Glutamatergic neuron (in vitro differentiated cells): ENCODE measurements at places on chromosomes 3 and 15. TPM values are rescaled to one million over a fixed set of nuclear protein-coding genes. Genes with fewer than 3 reads are reported as not detected.

DNA sequence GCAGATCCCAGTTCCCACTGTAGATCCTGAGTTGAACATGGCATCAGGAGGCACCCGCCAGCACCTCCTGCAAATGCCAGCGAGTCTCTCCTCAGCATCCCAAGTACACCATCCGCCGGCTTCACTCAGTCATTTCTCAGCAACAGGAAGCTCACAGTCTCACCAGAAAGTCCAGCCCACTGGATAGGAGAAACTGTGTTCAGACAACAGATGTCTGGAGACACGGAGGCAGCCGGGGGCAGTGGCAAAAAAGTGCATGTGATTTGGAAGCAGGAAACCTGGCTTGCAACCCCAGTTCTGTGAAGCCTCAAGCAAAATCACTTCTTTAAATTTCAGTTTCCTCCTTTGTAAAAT lies 68.7 kb downstream of the SRGAP3 start:
- DNase-seq, result no peak

- no peak for DNase-seq
Measured at GRCh38 chr3:128009952-128010846, 42.0 kb upstream of the SEC61A1 start.

DNA sequence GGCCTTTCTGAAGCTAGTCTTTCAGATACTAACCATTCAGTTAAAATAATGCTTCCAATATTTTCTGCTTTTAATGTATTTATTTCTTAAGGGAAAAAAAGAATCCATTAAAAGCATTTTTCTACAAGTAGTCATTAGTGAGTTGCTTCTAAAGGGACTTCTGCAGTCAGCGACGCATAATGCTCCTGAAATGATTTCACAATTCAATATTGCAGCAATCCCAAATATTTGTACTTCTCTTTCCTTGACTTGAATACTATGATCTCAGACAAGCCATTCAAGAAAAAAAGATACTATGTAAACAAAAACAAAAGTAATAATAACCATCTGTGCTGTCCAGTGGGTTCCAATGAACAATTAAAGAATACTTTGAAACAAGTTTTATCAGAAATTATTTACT lies 681.0 kb downstream of the DIPK2A start:
- DNase-seq, result no peak

DNA sequence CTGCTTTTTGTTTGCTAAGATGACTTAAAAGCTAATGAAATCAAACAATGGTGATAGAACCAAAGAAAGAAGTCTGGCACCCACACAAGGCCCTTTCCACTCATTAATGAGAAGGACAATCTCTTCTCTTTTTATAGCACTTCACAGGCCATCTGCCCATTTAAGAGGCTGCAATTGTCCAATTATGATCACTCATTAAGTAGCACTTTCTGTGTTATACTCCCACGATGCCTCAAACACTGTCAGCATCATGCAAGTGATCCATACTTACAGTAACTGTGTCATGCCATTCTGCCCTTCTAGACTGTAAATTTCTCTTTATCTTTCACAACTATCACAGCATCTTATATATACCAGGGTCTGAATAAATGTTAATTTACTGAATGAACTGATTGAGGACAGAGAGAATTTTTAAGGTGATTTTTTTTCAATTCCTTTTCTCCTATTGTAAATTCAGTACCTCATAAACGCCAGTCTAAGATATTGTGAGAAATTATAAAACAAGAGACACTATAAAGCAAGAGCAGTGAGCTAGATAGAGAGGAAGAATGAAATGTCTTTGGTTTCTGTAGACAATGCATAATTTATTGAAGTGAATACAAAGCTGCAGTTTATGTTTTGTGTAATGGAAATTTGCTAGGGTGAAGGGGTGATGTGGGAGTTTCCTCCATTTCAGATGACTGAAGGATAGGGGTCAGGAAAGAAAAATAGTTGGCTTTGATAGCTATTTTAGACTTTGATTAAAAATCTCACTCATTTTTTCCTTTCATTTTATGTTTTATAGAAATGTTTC lies 17.3 kb downstream of the CD200 start:
- no peak for DNase-seq

DNA sequence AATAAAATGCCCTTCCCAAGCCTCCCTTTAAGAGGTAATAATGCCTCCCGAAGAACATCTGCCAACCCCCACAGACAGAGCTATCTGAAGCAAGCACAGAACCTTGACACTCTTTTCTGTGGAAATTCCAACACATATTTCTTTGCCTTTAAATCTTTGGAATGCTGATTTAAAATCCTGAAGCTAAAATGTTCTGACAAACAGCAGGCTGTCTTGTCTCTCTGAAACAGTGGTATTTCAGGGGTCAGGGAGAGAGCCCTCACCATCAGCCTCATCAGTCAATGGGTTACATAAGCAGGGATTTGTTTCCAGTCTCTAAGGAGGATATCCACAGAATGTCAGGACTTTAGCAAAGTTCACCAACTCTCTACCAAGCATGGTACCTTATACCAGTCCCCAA lies 27.8 kb upstream of the ARHGEF3 start:
- no peak for DNase-seq

DNA sequence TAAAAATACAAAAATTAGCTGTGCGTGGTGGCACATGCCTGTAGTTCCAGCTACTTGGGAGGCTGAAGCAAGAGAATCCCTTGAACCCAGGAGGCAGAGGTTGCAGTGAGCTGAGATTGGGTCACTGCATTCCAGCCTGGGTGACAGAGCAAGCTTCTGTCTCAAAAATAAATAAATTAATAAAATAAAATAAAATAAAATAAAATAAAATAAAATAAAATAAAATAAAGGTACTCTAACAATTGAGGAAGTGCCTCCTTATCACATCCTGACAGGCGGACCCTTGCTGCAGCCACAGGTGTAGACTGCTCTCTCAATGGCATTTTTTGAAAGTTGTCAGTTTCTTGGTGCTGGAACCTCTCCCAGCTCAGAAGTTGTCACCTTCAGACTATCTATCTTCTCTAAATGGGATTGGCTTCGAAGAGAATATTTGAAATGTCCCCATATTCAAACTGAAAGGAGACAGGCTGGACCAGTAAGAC lies 304.1 kb downstream of the RORA start:
- no peak for DNase-seq

- DNase-seq, result no peak
Measured at GRCh38 chr3:12518261-12519028, 26.9 kb downstream of the MKRN2OS start.

DNA sequence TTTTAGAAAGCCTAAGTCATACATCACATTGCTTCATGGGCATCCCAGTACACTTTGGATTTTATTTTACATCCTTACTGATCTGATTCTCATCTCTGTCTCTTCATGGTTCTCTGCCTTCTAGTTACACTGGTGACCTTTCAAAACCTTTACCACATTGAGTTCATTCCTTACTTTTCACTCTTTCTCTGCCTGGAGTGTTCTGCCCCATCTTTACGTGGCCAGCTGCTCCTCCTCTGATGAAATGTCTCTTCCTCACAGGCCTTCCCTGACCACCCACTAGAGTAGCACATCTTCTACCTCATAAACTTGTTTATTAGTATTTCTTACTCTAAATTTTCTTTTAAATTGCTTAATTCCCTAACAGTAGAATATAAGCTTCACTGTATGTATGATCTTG lies 17.7 kb downstream of the CTNNB1 start:
- DNase-seq, result no peak

DNA sequence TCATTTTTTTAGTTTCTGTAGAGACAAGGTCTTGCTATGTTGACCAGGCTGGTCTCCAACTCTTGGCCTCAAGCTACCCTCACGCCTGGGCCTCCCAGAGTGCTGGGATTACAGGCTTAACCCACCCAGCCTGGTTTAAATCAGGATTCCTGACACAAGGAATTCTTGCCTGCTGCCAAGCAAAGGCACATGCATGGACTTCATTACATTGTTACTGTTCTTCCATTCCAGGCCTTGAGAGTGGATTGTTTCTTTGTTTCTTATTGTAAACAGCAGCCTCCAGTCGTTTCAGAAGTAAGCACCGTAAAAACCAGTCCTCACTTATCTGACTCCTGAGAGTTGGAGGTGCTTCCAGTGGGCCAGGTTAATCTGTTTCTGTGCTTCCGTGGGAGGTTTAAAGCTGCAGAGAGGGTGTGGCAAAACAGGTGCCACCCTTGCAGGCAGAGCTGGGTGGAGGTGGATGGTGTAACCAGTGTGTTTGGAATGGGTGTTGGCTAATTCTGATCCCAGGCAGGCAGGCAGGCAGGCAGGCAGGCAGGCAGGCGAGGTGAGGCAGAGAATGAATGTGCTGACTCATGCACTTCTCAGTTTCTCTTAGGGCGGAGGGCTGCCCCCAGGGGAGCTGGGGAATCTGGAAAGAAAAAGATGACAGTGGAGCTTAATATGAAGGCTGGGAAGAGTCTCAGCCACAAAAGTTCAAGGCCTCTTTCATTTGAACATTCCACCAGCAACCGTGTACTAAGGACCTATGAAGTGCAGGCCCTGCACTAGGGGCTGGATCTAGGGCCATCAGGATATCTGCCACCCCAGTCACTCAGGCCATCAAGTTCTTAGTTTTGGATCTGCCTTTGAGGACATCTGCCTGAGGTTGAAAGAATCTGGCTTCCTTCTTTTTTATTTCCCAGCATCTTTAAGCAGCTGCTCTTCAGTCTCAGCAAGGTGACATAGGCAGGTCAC lies 37.0 kb upstream of the CDCP1 start:
- peak; percentile 45 for DNase-seq

GRCh38 chr15:48644467-48644826 lies 1.1 kb downstream of the FBN1 start:
- no peak for DNase-seq

DNA sequence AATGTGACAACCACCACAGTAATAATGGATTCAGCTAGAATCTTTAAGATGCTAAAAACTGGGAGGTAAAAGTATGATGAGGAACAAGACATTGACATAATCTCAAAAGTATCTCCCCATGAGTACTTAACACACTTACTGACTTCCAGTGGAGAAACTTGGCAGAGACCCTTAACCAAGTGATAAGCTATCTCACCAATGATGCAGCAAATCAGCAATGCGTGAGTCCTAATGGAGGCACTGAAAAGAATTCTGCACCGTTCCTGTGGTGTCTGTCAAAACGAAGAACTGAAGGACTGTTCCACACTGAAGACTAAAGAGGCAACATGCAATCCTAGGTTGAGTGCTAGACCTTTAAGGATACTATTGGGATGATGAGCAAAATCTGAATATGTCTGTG lies 67.9 kb upstream of the OCA2 start:
- DNase-seq, result no peak

DNA sequence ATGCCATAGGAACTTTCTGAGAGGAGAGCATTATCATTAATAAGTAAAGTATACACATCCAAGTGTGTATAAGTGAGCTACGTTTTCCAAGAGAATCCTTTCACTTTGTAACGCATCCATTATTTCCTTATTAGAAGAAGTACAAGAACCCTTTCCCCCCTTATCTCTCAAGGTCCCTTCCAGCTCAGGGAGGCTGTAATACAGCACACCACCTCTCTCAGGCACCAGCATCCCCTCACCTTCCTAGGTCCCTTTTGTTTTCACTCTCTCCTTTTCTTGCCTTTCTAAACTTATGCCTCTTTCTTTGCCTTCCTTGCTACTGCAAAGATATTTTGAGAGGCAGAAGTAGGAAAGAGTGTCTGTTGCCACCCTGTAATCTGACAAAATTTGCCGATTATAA lies 446.0 kb downstream of the GRM7 start:
- DNase-seq, result no peak

DNA sequence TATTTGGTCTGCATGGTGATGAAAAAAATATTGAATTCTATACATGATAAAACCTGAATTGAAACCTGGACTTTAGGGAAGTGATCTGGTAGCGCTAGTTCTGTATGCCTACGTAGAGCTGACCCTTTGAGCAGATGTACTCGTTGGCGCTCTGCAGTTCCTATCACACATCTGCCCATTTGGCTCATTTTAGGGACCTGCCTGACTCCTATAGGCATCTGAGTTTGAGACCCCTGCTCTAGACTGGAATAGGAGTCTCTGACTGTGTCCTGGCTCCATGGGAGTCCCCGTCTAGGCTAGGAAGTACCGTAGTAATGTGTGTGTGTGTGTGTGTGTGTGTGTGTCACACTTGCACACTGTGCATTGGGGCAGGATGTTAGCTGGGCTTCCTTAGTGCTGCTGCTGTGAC lies 21.2 kb downstream of the STARD5 start:
- DNase-seq, result no peak

GRCh38 chr3:113557374-113557773 lies 25.0 kb downstream of the SIDT1 start:
- DNase-seq, result no peak

PCLAF gene
- 4.7 TPM for total RNA-seq

PLA2G4F gene
- not detected for total RNA-seq

RCN2 gene
- total RNA-seq, result 137 TPM

MIX23 gene
- total RNA-seq, result 20.2 TPM

TGM4 gene
- total RNA-seq, result not detected

ZNF80 gene
- not detected for total RNA-seq

C3orf20 gene
- not detected for total RNA-seq

COL6A5 gene
- total RNA-seq, result not detected
